GOT3 (cell line): ENCODE measurements at places on chromosomes 16 and 17.
A peak's percentile ranks its signal among the peaks of the same experiment; 100 is the strongest.

GRCh38 chr17:60165971-60166370 is 16.2 kb downstream of the CA4 start:
- no peak for DNase-seq

GRCh38 chr16:86048882-86049585 is 150.1 kb downstream of the IRF8 start:
- DNase-seq, result no peak

- DNase-seq, result no peak
Measured at GRCh38 chr17:4978726-4979125, 8.7 kb downstream of the CAMTA2 start.

- DNase-seq, result no peak
Measured at GRCh38 chr16:12793120-12793864, 10.4 kb downstream of the CPPED1 start.

- DNase-seq, result no peak
Measured at GRCh38 chr17:2138318-2138717, 83.4 kb downstream of the HIC1 start.

- no peak for DNase-seq
Measured at GRCh38 chr17:39485555-39485954, 24.3 kb downstream of the CDK12 start.

DNA sequence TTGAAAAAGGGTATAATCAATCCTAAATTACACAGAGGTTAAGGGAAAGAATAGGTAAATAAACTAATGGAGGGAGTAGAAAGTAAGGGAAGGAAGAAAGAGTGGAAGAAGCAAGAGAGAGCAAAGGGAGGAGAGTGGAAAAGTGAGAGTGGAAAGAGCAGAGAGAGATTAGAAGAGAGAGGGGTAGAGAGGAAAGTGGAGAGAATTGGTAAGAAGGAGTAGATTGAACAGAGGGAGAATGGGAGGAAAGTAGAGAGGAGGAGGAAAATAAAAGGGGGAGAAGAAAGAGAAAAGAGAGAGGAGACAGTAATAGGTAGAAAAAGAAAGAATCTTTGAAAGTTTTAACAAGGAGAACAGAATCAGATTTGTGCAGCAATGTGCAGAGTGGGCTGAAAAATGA is 24.9 kb downstream of the TERB1 start:
- no peak for DNase-seq

DNA sequence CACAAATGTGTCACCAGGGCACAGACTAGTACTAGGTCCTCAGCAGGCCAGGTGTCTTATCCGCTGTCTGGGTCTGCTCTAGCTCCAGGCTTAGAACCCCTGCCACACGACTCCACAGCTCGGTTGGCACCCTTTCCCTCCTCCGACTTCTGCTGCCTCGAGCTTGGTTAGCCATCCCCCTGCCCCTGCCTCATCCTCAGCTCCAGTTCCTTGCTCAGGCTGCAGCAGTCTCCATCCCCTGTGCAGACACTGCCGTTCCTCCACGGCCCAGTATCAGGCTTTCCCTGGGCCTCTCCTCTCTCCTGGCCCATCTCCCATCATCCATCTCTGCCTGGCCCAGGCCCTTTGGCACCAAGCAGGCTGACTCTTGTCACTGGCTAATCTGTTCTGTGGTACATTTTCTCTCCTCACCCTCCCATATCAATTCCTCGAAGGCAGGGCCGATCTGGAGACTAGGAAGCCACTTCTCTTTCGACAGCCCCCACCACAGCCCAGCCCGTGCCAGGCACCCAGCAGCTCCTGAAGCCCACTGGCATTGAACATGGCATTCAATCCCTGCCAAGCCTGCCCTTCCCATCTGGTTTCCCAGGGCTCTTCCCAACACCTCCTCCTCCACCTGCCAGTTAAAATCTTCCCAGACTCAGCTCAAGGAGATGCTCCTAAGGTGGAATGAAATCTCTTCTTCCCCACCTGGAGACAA is 1.4 kb upstream of the GRN start:
- DNase-seq, result no peak

- peak; percentile 69 for DNase-seq
Measured at GRCh38 chr17:75456417-75457046, at the start of gene TMEM94. TSS of gene TMEM94 (plus strand) at chr17:75456635. CDS start at chr17:75471906, 15,271 bp downstream.

DNA sequence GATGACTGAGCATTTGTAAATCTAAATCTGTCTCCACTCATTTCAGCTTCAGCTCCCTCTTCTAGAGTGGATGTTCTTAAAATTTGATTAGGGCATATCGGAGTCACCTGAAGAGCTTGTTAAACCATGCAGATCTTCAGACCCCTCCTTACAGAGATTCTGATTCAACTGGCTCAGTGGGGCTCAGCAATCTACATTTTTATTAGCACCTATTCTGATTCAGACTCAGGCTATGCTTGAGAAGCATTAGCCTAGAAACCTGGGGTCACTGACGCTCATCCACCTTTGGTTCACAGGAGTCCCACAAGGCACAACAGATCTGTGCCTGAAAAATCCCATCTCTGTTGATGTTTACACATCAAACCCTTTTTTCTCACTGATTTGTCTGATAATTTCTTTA is 365.6 kb downstream of the GRIN2A start:
- DNase-seq, result no peak
